Panc1 (cell line): ENCODE measurements at places on chromosomes 3 and 15. TPM values are rescaled to one million over a fixed set of nuclear protein-coding genes. Genes with fewer than 3 reads are reported as not detected.

RPUSD2 gene
- total RNA-seq: 17.5 TPM

BCHE gene
- total RNA-seq: 1.5 TPM

NRG4 gene
- 0.39 TPM for total RNA-seq

LEKR1 gene
- total RNA-seq: not detected

INSYN1 gene
- total RNA-seq: 2.6 TPM

SLC2A2 gene
- 0.13 TPM for total RNA-seq

HLTF gene
- total RNA-seq: 106 TPM

FAM227B gene
- 1.2 TPM for total RNA-seq

NGLY1 gene
- total RNA-seq: 14.6 TPM

AKAP13 gene
- 94.2 TPM for total RNA-seq

DNA sequence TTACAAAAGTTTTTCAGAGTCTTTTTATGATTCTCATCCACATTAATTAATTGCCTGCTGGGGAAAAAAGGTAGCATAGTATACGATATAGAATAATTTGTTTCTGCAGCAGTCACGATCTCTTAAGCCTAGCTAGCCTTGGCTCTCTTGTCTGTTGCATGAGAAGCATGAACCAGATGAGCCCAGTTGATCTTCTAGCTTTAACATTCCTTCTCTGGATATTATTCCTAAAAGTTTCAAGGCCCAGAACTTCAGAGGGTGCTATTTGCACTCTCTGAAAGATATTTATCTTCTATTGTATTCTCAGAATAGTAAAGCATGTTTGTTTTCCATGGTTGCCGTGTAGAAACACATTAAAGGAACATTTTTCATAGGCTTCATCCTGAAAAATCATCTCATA is 69.3 kb downstream of the BTLA start:
- H3K4me3 ChIP-seq: no peak overlapping the region
- DNase-seq: no peak
- no peak overlapping the region for H3K27ac ChIP-seq
- no peaks in the 10 kb centered on the region for H3K36me3 ChIP-seq

GRCh38 chr3:128549283-128550112 is 56.5 kb upstream of the GATA2 start:
- H3K4me3 ChIP-seq: no peak overlapping the region
- 0 out of 2 replicates have a peak, but pooled peaks cover 3% of the 10 kb centered on the region for H3K4me1 ChIP-seq

- H3K27ac ChIP-seq: no peak overlapping the region
- no peak for DNase-seq
- no peak overlapping the region for H3K4me3 ChIP-seq
- H3K36me3 ChIP-seq: no peaks in the 10 kb centered on the region
Measured at GRCh38 chr3:126314305-126314789, 42.9 kb downstream of the KLF15 start.

DNA sequence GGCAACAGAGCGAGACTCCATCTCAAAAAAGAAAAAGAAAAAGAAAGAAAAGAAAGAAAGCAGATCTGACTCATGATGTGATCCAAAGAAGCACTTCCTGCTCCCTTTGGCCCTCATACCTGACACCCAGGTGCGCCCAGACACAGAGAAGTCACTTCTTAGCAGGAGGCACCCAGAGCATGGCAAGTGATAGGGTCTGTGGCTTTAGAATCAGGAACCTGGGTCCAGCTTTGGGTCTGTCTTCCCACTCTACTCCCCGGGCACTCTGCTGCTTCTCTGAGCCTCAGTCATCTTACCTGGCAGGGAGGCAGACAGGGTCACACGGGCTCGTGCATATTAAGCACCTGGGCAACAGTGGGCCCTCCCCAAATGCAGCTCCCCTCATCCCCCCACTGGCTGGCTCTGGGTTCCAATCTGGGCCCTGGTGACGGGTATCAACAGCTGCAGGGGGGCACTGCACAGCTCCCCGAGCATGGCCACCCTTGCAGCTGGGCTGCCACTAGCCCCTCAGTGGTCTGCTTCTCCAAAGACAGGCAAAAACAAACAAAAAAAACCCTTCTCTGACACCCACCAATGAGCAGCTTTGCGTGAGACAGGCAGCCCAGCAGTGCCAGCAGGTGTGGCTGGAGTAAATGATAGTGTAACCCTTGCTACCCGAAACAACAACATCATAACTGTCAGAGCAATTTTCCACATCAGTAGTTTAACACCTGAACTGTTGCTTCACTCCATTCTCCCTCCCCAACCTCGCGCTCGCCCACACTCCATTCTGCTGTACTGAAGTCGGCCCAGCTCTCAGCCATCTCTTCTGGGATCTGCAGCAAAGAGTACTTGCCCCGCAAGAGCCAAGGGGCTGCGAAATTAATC is 99.8 kb downstream of the MEGF11 start:
- H3K36me3 ChIP-seq: no peaks in the 10 kb centered on the region
- H3K4me3 ChIP-seq: no peak overlapping the region
- no peaks in the 10 kb centered on the region for H3K4me1 ChIP-seq
- H3K27ac ChIP-seq: no peak overlapping the region
- peaks cover 14% of the 10 kb centered on the region; the same call in 1 of the 2 replicates for H3K27me3 ChIP-seq

DNA sequence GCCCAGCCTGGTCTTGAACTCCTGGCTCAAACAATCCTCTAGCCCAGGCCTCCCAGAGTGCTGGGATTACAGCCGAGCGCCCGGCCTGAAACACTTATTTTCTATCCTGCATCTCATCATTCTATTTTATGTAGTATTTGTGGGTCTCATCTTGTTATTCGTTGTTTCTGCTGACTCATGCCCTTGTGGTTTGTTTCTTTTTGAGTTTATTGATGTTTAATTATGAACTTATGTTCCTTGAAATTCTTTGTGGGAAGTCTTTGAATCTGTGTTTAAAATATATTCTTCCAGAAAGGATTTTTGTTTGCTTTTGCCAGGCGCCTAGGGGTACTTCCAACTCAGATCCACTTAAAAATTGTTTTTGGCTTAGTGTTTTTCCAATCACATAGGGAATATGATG is 78.3 kb upstream of the C15orf39 start:
- no peak for DNase-seq
- H3K27ac ChIP-seq: no peak overlapping the region
- no peaks in the 10 kb centered on the region for H3K36me3 ChIP-seq
- peaks cover 9% of the 10 kb centered on the region for H3K4me1 ChIP-seq
- no peak overlapping the region for H3K4me3 ChIP-seq

DNA sequence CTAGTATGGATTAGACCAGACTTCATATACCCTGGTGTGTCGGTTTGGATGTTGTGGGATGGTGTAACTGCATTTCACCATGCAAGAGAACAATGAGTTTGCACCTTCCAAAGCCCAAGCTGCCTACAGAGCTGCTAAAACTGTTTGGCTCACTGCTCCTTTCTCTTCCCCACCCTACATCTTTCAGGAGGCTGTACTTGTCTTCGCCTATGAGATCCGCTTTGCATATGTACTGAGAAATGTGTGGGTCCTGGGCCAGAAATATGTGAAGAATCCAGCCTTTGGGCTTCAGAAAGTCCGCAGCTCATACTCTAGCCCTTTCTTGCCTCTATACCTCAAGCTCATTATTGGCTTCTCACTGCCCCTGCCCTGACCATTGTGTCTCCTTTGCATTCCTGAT is 1060.0 kb downstream of the NTRK3 start:
- no peak for DNase-seq
- no peaks in the 10 kb centered on the region for H3K4me1 ChIP-seq
- no peaks in the 10 kb centered on the region for H3K36me3 ChIP-seq
- no peaks in the 10 kb centered on the region for H3K27me3 ChIP-seq
- H3K27ac ChIP-seq: no peak overlapping the region
- H3K4me3 ChIP-seq: no peak overlapping the region

DNA sequence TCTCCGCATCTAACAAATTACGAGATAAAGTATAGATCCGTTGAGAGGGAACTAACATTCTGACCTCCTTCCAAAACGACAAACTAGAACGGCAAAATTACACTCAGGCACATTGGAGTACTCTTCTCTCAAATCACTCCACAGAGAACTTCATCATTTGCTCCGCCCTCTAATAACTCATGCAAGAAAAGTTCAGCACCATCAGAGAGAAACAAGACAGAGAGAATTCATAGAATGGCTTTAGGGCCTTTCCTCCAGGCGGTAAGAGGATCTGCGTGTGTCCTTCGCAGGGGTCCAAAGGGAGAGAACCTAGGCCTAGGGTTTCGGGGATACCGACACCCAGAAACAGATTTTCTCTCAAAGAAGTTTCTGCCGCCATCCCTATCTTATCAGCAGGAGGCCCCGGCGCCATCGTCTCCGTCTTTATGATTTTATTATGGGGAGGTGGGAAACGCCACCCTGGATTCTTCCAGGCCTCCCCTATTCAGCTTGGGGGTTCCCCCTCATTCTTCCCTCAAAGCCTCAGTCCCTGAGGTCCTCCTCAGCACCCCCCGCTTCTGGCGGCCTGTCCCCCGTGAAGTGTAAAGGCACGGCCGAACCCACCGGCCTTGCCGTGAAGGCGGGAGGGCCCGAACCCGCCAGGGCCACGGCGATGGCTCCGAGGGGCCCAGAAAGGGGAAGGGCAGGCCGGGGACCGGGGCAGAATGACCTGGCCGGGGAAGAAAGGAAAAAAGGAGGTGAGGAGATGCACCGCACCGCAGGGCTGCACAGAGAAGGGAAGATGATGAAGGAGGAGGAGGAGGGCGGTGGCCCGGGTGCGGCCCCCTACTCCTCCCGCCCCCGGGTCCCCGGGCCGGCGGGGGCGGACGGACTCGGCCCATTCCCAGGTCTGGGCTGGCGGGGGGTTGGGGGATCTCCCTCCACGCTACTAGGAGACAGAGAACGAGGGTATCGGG is 768 bp downstream of the UBXN7 start:
- peak overlapping the region; percentile 76 for H3K27ac ChIP-seq
- no peaks in the 10 kb centered on the region; the same call in 1 of the 2 replicates for H3K36me3 ChIP-seq

DNA sequence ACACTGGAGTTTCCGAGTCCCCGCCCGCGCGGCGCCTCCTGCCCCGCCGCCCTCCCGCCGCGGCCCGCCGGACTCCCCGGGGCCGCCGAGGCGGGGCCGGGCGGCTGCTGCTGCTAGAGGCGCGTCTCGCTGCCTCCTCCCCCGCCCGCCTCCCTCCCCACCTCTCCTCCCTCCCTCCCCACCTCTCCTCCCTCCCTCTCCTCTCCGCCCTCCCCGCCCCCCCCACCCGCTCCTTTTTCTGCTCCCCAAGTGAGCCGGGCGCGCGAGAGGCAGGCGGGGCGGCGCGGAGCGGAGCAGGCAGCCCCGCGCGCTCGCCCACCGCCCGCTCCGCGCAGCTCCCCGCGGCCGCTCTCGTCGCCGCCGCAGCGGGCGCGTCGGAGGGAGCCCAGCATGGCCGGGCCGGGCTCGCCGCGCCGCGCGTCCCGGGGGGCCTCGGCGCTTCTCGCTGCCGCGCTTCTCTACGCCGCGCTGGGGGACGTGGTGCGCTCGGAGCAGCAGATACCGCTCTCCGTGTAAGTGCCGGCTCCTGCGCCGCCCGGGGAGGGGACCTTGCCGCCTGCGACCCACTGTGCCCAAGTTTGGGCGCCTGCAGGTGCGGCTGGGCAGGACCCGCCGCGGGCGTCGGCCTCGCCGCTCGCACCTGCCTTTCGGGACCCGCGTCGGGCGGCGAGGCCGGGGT is at the start of gene CACNA2D3:
Gene CACNA2D3, plus strand, starts transcription at position 229 of the 679 bp plus-strand sequence.
- DNase-seq: no peak
- no peaks in the 10 kb centered on the region for H3K36me3 ChIP-seq
- H3K4me1 ChIP-seq: 0 out of 2 replicates have a peak, but pooled peaks cover 2% of the 10 kb centered on the region
- peaks cover 21% of the 10 kb centered on the region for H3K27me3 ChIP-seq
